Cerebellar nuclear complex (tissue), 1 donor: ENCODE measurements at places on chromosomes 2 and 18.

GRCh38 chr2:132979339-132980093, 309.5 kb upstream of the LYPD1 start:
- DNase-seq, result no peak

- no peak for DNase-seq
Measured at GRCh38 chr2:44705876-44706480, 235.5 kb upstream of the SIX3 start.

- no peak for DNase-seq
Measured at GRCh38 chr18:62838475-62839098, 123.2 kb downstream of the PHLPP1 start.

DNA sequence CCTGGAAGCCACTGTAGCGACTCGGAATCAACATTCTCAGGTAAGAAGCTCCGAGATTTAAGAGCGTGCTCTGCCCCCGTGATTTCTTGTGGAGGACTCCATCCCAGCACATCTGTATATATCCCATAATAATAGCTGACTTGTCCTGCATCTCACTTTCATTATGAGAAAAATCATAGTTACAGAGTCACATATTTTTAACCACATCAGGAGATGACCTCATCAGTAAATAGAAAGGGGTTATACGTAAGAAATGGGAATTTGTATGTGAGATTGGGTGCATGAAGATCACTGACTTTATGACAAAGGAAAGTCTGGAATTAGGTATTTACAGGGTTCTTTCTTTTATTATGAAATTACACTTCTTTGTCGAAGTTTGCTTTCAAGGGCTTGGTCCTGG, 16.4 kb upstream of the TMEM18 start:
- no peak for DNase-seq

DNA sequence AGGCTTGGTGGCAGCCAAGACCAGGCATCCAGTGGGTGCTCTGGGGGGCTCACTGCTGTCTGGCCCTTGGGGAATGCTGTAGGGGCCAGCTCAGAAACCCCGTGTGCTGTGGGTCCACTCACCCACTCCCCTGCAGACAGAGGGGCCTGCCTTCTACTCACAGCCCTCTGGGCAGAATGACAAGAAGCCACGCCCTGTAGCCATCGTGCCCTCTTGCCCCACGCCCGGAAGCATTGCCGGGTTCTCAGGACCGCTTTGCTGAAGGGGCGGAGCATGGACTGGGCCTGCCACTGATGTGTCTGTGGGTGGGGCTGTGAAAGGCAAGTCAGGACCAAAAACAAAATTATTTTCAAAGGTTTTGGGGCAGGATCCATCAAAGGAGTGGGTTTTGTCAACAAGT, 27.8 kb downstream of the GLI2 start:
- no peak for DNase-seq

- no peak for DNase-seq
Measured at GRCh38 chr18:32759611-32760167, 13.1 kb downstream of the KLHL14 start.

DNA sequence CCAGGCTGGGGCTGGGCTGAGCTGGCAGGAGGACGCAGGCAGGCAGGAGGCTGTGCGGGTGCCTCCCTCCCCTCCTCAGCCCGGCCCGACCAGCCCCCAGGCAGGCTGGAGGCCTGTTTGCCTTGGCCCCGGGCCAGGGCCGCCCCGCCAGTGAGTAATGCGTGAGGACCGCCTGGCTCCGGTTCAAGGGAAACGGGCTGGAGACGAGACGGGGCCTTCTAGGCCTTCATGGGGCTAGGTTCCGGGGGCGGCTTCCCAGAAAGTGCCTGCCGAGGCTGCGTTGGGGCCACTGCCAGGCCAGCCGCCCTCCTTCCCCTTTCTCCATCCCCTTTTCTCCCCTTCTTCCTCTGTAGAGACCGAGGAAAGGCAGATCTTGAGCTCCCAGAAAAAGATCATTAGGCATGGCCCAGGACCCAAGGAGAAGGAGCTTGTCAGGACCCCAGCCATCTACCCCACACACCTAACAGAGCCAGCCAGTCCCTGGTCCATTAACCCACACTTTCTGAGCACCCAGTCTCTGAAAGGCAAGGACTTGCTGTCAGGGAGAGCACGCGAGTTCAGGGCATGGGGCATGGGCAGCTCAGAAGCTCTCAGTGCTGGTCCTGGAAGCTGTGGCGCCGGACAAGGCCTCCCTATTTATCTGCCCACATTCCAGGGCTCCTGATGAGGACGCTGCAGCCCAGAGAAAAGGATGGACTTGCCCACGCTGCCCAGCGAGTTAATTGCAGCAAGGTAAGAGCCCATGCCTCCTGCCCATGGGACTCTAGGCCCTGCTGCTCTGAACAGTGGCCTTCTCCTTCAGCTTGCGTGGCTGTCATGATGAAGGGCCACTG, 48.5 kb downstream of the SMAD7 start:
- no peak for DNase-seq

DNA sequence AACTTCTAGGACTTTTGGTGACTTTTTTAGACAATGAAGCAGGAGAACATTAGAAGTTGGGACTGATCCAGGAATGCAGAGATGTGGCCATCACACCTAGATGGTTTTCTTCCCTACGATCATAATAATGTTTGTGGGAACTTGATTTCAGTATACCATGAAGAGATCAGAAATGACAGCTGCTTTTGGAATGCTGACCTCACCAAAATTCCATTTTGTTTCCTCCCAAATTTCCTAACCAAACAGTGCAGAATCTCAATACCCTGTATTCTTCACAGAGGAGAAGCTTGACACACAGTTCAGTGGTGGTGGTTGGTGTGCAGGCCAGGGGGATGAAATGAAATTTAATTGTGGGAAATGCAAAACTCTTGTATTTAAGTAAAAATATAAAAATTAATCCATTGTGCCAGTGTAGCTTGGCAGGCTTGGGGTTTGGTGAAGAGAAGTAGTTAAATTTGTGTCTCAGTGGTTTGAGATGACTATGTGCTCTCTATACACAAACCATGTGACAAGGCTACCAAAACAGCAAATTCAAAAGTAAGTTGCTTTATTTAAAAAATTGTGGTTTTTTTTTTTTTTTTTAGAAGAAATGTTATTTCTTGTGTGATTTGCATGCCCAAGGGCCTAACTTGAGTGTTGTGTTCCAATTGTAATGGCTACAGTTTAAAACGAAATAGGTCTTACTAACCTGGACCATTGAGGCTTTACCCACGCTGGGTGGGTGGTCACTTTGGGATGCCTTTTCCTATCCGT, 252.4 kb downstream of the LPIN1 start:
- no peak for DNase-seq

DNA sequence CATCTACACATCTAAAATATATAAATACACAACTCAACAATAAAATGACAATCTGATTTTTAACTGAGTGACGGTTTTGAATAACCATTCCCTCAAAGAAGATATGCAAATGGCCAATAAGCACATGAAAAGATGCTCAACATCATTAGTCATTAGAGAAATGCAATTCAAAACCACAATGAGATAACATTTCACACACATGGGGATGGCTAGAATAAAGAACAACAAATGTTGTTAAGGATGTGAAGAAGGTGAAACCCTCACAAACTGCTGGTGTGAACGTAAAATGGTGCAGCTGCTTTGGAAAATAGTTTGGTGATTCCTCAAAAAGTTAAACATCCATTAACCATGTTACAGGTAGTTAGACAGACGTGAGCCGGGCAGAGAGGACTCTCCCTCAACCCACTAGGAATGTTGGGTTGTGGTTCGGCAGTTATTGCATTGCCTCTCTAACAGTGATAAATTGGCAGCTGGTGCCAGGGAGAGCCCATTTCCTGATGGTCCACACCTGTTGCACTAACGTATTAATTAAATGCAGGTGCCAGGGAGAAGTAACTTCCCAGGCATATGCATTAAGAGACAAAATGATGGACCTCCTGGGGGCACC, 22.3 kb upstream of the DUSP2 start:
- no peak for DNase-seq

GRCh38 chr2:229642371-229642770, 72.0 kb downstream of the DNER start:
- no peak for DNase-seq

- no peak for DNase-seq
Measured at GRCh38 chr2:19607400-19607799, 249.0 kb upstream of the OSR1 start.
